DND-41 (cell line): ENCODE measurements at places on chromosomes 7 and 10.

GRCh38 chr7:128872394-128872824 lies 9.8 kb downstream of the ATP6V1F start:
- no peak for DNase-seq

- no peak for DNase-seq
Measured at GRCh38 chr10:128297709-128298378, 171.6 kb upstream of the MKI67 start.

DNA sequence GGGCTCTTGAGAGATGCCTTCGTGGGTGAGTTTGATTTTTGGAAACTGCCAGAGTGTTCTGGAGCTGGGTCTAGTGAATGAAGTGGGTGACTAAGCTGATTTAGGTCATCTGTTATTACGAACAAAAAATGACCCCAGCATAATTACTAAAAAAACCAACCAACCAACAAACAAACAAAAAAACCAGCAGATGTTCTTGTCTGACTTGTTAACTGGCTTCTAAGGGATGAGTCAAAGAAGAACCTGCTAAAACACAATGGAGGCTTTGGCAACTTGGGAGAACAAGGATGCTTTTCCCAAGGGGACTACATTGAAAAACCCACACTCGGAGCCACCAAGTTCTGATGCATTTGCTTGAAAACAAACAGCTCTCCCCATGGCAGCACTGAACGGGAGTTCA lies 11.5 kb downstream of the TACR2 start:
- DNase-seq: no peak

DNA sequence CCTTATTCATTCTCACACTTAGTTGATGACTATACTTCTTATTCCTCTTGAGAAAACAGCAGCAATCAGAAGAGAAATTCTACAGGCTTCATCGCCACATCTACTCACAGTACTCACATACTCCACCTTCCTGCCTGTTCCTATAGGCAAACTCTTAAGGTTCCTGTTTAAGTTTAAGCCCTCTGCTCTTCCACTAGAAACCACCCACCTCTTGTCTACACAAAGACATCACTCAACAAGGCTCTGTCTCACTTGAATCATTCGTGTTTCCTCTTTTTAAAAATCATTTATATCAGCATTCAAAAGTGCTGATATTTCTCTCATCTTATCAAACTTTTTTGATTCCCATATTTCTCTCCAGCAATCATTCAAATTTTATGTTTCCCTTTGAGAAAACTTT lies 85.5 kb upstream of the ADO start:
- no peak for DNase-seq

DNA sequence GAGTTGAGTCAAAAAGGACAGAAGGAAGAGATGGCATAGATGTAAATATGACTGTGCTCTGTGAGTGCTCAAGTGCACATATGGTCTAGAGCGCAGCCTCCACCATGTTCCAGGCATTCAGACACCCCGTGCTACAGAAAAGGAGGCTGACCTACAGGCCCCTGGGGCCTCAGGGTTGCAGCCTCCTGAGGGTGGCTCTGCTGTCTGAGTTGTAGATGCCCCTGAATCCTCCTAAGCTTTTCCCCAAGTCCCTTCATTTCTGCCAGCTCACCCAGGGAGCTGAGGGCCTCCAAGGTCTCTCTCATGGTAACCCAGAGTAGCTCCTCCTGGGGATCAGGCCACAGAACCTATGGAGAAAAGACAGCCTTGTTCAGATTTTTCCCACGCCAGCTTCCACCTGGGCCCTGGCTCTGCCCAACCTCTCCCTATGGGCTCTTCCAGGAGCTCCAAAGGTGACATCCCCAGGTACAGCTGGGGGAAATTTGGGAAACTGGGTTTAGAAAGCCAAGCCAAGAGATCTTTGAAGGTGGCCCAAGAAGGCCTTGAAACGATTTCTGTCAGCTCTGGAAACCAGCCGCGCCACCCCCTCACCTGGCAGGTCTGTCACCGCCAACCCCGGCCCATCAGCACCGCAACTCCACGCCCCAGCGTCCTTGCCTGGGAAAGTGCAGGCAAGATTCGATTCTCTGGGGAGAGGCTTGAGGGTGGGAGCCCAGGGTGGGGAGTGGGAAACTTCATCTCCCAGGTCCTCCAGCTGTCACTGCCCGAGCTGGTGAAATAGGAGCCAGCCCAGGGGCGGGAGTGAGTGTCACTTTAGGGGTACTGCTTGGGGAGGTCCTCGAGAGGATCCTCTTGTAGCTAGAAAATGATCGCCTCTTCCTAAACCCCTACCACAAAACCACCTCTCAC lies 2.4 kb downstream of the ZNF467 start:
- no peak for DNase-seq

DNA sequence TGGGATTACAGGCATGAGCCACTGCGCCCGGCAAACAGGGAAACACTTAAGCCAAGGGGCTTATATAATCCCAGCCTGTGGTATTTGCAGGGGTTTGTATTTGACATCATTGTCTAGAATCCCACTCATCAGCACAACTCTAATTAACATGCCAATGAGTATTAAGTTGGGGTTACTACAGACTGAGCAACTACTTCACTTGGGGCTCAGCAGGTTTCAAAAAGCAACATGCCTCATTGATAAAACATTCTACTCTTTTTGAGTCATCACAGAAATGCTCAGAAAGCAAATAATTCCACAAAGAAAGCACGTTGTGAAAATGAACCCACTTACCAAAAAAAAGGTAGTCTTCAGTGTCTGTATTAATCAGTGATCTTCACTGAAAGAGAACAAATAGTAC lies 236.9 kb upstream of the CELF2 start:
- DNase-seq: no peak

GRCh38 chr10:127048630-127049029 lies 143.4 kb downstream of the DOCK1 start:
- no peak for DNase-seq

GRCh38 chr10:99444383-99445045 lies 14.1 kb upstream of the GOT1 start:
- DNase-seq: no peak

DNA sequence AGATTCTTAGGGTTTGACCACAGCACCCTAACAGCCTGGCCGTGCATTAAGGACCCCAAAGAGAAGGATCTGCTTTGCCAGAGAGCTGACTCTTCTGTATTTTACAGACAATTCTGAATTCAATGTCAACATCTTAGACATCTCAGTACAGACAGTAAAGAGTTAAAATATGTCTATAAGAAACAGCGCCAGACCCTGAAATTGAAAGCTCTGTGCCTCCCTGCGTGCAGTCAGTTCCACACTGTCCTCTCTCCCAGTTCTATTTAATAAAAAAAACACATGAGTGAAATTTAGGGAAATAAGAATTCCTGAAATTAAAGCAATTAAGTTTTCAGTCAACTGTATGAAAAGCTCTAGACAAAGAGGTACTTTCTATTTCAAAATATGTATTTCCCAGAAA lies 45.1 kb downstream of the MET start:
- no peak for DNase-seq

- DNase-seq: no peak
Measured at GRCh38 chr7:43868681-43869005, 674 bp downstream of the MRPS24 start.

DNA sequence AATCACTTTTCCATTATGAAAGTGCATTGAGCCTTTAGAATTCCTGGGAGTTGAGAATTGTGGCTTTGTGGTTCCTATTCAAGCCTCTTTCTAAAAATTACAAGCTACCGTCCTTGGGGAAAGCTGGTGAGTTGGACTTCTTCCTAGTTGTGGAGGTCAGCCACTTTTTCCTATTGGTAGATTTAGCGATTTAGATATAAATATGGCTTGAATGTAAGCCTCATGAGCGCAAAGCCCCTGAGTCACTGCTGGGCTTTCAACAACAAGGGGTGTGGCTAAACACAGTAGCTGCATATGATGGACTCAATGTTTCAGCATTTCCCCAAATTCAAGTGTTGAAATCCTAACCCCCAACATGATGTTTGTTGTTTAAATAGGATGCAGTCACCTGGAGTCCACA lies 150.0 kb upstream of the IGFBP3 start:
- no peak for DNase-seq

- DNase-seq: no peak
Measured at GRCh38 chr7:117383483-117384189, 43.7 kb downstream of the ASZ1 start.

DNA sequence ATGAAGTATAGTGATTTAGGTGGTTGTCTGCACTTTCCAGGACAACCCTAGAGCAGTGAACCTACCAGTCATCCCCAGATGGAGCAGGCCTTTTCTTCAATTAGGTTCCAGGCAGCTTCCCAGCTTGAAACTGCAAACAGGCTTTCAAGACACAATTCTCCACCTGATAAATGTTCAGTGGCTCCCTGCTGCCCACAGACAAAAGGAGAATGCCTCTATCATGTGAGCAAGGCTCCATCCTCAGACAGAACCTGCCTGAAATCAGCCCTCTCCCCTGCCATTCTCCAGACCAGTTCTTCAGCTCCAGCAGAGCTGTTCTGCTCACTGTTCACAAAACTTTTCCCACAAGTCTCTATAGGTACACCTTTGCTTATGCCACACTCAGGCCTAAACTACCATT lies 22.1 kb downstream of the RELN start:
- no peak for DNase-seq

DNA sequence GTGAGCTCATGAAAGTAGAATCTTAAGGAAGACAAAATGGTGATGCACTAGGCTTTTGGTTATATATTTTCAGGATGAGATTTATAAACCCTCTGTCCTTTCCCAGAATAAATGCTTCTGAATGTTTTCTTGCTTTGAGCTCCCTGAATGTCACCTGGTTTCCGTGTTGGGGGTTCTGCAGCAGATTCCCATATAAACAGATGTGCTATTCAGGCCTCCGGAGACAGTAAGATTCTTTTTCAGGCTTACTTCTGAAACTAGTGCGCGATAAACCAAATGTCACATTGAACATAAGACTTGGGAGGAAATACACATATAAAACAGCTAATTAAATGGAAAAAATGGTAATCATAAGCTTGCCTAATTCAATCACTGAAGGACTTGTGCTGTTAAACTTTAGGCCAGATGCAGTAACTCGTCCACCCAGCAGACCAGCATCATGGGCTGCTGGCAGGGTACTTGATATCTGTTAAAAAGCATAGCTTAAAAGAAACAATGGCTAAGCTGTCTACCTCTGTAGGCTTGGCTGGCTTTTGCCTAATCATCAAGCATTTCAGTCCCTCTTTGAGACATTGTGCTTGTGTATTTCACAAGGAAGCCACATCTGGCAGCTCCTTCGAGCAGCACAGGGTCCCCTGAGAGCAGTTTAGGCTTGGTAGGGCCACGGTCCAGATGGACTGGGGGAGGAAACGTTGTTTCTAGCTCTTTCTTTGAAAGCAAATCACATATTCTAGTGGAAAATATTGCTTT lies 281.2 kb upstream of the KIAA1217 start:
- no peak for DNase-seq

GRCh38 chr10:21402606-21403083 lies 122.8 kb downstream of the SKIDA1 start:
- DNase-seq: no peak

GRCh38 chr7:55567571-55567970 lies 4.7 kb downstream of the VOPP1 start:
- DNase-seq: no peak

DNA sequence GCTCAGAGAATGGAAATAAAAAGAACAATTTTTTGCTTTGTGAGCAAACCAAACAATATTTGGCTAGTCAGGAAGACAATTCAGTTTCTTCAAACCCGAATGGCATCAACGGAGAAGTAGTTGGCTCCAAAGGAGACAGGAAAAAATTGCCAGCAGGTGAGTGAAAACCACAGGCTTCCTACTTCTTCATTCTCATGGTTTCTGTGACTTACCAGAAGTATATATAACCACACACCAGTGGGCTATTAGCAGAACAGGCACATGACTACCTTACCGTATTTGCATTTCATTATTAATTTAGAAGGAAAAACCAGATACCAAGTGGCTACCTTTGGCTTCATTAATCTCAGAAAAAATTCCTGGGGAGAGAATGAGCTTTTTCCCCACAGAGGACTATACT lies 8.8 kb downstream of the TDRD1 start:
- no peak for DNase-seq

DNA sequence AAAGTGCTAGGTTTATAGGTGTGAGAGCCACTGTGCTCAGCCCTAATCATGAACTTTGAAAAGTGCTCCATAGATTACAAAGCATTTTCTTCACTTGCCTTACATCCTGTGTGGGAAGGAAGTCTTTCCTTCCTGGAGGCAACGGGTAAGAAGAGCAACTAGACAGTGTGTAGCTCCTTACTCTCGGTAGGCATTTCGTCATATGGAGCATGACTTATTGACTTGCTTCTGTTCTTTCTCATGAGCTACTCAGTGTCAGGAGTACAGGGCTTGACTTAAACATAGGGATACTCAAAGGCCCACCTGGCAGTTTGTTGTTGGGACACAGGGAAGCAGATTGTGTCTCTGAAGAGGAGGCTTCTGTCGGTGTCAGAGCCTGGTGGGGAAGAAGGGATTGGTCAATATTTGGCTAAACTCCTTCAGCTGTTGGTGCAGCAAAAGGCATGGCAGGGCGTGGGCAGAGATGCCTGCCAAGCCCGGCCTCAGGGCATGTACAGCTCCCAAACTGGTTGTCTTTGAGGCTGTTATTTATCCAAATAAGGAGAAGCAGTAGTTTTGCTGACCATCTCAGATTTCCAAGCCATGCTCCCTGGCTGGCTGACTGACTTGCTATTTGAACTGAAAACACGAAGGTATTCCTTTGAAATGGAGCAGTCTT lies 248.9 kb downstream of the KIAA1217 start:
- DNase-seq: no peak

DNA sequence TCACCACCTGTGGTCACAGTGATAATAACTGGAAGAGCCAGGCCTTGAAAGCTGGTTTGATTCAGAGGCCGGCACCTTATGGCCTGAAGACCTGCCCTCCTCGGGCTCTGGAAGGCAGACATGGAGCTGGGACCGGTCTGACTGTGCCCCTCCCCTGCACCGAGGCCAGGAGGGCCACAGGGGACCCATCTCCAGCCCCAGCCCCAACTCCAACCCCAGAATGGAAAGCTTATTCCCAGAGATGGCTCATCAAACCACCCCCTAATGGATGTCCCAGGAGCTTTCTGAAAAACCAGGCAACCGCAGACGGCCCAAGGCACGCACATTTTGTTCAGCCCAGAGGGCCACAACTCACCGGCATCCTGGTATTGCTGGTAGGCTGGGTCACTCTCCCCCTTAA lies 16.8 kb downstream of the PDIA4 start:
- DNase-seq: no peak

GRCh38 chr10:132784866-132785722 lies 853 bp downstream of the NKX6-2 start:
- DNase-seq: no peak

- no peak for DNase-seq
Measured at GRCh38 chr10:23779301-23779700, 340.4 kb downstream of the OTUD1 start.

- DNase-seq: no peak
Measured at GRCh38 chr7:95859429-95859828, 87.1 kb downstream of the DYNC1I1 start.

GRCh38 chr10:6920072-6921019 lies 340.3 kb upstream of the PRKCQ start:
- peak; percentile 83 for DNase-seq

DNA sequence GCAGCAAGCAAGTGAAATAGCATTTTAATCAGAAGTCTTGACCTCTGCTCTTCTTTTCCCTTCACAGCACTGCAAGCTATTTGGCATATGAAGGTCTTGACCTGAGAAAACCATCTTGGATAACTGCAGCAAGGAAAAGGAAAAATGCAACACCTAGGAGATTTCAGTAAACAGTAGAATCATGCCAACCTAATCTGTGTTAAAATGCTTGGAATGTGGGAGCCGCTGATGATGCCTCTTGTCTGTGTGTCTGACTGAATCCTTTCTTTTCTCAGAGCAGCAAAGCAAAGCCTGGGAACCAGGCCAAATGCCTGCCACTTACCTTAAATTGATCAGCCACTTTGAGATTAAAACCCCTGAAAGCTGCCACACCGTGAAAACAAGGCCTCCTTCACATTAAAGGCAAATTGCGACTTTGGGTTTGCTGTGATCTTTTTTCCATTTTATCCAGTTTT lies 80.4 kb upstream of the CDK6 start:
- no peak for DNase-seq
